ENCODE measurements at places on chromosomes 3 and 15.

DNA sequence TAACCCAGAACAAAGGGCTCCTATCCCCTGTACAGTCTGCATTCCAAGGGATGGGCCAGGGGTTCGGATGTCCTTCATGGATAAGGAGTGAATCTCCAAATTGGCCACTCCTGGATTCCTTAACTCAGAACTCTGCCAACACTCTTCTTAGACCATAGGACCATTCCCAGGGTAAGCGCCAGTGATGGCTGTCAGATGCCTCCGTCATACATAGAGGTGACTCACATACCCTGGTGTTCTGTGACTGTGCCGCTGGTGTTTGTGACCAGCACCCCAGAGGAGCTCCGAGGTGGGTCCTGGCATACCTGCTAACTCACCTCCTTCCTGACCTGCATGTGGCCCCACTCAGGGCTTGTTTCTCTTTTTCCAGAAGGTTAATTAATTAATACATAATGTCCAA is 134.7 kb downstream of the KLF13 start:
- no peak for DNase-seq

- no peak for DNase-seq
Measured at GRCh38 chr3:72889310-72890165, 1.7 kb downstream of the GXYLT2 start.

DNA sequence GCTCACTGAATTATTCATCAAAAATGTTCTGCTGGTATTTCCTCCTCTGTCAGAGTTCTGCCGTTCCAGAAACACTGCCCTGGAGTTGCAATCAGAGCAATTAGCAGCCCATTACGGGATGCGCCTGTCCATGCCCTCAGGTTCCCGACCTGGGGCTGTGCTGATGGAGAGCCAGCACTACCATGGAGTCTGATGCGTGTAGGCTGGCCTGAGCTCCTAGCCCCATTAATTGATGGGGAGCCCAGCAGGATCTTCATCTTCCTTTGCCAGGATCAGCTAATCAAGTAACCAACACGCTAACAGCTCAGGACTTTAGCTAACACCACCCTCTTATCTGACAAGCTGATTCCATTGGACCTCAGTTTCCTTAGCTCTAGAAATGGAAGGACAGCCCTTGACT is 164.2 kb downstream of the ABHD5 start:
- DNase-seq: no peak

DNA sequence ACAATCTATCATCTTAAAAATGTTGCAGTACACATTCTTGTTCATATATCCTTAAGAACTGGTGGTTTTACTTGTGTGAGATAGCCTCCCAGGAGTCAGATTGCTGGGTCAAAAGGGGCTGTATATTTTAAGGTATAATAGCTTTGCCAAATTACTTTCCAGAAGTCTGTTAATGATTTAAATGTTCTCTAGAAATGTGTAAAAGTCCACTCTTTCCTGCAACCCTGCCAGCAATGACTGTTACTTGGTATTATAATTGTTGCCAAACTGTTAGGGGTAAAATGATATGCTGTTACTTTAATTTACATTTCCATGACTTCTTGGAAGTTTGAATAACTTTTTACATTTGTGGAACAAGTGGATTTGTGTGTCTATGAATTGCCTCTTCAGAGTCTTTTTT is 170.8 kb downstream of the SLC9A9 start:
- DNase-seq: no peak

GRCh38 chr3:31635545-31635944 is 102.8 kb downstream of the STT3B start:
- DNase-seq: no peak

DNA sequence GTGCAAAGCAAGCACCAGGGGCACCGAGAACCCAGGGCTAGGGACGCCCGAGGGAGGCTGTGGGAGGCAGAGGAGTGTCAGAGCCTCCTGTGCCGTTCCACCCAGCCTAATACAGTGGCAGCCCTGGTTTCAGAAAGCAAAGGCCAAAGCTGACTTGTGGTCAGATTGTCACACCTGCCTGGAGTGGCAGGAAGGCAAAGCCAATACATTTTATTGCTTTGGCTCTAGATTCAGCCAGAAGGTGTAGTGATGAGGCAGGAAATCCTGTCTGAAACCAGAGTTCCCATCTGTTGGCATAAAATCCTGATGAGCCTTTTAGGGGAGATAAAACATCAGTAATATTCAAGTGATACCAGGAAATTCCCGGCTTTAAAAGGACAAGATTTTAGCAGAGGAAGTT is 168.3 kb downstream of the SLCO3A1 start:
- DNase-seq: no peak

DNA sequence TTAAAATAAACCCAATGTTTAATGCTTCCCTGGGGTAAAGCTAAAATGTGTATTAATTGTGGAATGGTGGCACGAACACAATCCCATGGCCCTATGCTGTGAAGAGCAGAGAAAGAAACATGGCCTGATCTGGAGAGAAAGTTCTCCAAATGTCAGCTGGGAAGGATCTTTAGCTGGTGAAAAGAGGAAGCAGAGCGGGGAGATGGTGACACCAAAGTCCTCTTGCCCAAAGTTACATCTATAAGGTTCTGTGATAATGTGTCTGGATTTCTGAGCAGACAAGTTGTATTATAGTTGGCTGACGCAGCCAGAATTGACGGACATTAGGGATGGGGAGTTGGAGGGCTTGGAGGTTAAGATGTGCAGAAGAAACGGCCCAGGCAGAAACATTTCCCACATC is 196.2 kb downstream of the CHST2 start:
- no peak for DNase-seq

DNA sequence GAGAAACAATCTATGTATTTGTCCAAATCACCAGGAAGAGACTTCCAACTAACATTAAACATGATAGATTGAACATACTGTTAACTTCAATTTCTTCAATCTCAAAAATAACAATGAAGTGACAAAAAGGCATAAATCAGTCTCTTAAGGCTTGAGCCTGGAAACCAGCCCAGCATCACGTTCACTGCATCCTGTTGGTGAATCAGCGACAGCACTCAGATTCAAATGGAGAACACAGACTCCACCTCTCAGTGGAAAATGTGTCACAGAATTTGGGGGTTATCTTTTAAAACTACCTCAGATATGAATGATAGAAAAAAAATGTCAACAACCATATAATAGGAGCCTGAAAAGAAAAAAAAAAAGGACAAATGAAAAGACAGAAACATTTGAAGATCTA is 212.0 kb downstream of the MINAR1 start:
- DNase-seq: peak; percentile 66

DNA sequence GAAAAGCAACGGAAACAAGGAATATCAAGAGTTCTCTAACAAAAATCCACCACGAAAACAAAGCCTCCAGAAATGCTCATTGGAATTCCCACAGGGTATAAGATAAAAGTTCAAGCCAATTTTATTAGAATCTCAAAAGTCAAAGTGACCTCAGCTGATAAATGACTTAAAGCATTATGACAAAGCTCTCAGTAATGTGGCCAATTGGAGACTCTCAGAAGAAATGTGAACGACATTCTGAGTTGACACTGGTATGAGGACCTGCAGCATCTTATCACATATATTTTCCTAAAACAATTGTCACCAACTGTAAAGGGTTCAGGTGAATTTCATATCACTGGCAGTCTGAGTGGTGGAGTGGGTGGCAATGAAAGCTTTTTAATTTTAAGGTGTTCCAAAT is 199.1 kb downstream of the FOXP1 start:
- no peak for DNase-seq

- no peak for DNase-seq
Measured at GRCh38 chr3:190130696-190131095, 10.0 kb upstream of the P3H2 start.

GRCh38 chr15:67680641-67681040 is 138.1 kb downstream of the MAP2K5 start:
- DNase-seq: no peak

DNA sequence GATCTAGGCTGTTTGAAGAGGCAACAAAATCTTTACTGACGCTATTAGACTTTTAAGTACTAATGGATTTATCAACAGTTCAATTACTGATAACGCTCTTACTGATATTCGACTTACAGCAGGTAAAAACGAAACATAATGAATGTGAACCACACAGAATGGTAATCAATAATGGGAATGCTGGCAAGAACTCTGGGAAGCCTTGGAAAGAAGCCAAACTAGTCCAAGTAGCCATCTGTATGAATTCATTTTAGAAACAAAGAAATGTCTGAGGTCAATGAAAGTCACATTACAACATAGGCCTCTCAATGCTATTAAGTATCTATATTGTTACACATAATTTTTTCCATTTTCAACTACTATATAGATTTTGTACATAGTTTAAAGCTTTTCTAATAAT is 130.0 kb downstream of the DMXL2 start:
- DNase-seq: no peak

DNA sequence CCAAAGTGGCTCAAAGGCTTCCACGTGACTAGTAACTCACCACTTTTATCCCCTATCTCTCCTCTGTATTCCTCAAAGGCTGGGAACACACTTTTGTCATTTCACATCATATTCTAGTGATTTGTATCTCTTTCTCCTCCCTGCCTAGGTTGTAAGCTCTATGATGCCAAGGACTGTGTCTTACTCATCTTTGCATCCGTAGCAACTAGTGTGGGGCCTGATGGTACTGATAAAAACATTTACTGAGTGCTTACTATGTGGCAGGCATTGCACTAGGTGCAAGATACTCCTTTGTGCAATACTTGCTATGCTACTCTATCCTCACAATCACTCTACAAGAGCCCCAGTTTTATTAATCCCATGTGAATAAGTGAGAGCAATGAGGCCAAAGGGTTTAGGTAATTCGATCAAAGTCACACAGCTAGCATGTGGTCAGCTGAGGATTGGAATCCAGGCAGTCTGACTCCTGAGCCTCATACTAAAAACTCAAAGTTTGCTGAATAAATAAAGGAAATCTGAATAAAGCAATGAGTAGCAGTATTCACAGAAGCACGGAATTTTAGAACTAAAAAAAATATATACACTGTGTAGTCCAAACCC is 342.6 kb upstream of the ICE2 start:
- DNase-seq: no peak

GRCh38 chr3:145457825-145458552 is 703.0 kb downstream of the PLOD2 start:
- DNase-seq: no peak

DNA sequence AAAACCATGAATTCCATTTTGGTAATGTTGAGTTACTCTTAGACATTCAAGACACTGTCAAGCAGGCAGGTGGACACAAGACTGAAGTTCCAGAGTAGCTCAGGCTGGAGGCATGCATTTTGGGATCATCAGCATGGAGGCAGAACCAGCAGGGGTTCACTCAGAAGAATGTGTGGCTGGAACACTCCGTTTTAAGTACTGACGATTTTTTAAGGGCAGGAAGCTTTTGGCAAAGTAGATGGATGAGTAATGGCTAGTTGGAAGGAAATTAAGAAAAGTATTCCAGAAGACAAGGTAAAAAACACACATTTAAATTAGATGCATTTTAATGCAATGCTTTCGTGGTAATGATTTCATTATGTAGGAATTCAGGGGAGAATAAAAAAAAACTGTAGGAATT is 420.4 kb downstream of the ROBO2 start:
- DNase-seq: no peak

GRCh38 chr15:100570735-100571313 is 31.2 kb downstream of the LINS1 start:
- DNase-seq: no peak

DNA sequence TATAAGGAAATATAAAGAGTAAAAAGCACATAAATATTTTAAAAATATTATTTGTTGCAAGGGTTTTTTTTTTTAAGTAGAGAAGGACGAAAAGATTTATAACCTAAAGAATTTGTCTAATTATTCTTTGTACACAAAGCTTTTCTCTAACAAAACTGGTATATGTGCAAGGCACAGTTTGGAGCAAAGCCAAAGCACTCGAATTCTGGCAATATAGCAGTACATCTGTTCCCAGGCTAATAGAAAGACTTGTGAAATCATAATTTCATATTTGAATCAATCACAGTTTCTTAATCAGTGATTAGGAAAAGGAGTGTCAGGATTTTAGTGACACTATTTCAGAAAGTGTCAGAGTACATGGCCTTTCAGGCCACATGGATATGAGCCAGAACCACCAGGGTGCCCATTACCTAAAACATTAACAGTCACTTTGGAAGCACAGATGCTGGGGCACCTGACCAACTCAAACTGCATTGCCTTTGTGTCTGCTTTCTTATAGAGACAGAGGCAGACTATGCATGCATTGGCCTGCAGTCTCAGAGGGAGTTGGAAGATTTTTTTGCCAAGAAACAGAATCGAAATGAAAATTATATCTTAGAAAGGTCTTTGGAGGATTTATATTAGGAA is 651.8 kb upstream of the SGO1 start:
- no peak for DNase-seq

- DNase-seq: peak; percentile 15
Measured at GRCh38 chr3:107263269-107264021, 113.8 kb upstream of the CCDC54 start.

DNA sequence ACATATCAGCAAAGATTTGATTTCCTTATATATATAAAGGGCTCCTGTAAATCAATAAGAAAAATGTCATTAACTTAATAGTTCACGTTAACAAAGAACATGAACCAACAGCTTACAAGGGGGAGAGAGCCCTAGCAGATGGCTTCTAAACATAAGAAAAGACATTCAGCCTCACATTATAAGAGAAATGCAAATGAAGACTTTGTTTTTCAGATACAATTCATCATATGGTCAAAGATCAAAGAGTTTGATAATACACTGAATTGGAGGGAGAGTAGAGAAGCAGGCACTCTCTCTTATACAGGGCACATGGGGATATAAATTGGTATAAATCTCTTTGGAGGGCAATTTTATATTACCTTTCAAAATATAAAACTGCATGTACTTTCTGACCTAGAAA is 21.1 kb downstream of the RBP2 start:
- DNase-seq: no peak

Data from urothelium cell line (cell line).